ENCODE measurements at places on chromosomes 2 and 18. TPM values are rescaled to one million over a fixed set of nuclear protein-coding genes. Genes with fewer than 3 reads are reported as not detected.

PSMG2 gene
- 71.9 TPM for total RNA-seq

ALPP gene
- 0.20 TPM for total RNA-seq

TCF4 gene
- 99.4 TPM for total RNA-seq

DSG1 gene
- not detected for total RNA-seq

FMNL2 gene
- total RNA-seq: 30.3 TPM

TUBA3E gene
- total RNA-seq: 0.13 TPM

GKN1 gene
- total RNA-seq: not detected

PTPRM gene
- 6.2 TPM for total RNA-seq

GRCh38 chr2:127398239-127398590 is 10.4 kb upstream of the MAP3K2 start:
- DNase-seq: peak; percentile 47

GRCh38 chr2:71226096-71226964 is 573 bp downstream of the PAIP2B start:
- peak; percentile 43 for DNase-seq

GRCh38 chr2:46569061-46569560 is 89.7 kb downstream of the TMEM247 start:
- DNase-seq: no peak

- DNase-seq: no peak
These were observed 24.5 kb upstream of the LPIN2 start for GRCh38 chr18:3037423-3037915.

GRCh38 chr2:124662946-124663644 is 638.0 kb downstream of the CNTNAP5 start:
- DNase-seq: no peak

- no peak for DNase-seq
These were observed 152.8 kb downstream of the TMEM18 start for GRCh38 chr2:524442-524841.

DNA sequence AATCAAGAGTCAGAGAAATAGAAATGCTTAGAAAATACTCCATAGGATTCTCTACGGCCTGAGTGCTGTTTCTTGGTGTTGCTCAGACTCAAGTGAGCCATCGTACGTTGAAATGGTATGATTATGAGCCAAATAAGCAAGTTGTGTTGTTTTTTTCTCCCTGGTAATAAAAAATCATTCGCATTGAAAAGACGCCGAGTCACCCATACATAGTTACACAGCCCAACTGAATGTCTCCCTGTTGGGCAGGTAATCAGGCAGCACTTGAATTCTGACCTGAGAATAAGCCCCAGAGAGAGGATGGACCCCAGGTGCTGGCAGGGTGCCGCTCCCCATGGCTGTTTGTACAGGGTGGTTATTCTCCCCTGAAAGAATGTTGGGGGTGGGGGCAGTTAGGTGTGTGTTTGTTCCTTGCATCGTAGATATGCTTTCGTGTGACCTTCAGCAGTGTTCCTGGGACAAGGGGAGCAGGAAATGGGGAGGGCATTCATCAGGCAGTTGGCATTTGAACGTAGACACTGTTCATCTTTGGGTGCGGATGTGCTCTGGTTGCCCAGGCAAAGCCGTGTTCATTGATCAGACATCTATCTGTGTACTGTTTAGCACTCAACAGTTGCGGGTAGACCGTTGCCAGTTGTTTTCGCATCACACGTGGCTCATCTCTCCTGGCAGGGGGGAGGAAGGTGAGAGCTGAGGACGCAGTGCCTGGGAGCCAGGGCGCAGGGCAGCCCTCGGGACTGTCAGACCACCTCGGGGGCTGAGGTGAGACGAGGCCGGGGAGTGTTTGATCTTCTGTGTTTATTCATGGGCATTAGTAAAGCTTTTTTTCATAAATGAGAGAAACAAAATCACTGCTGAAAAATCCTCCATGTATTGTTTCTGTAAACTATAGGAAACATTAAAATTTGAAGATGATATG is 27.3 kb downstream of the MTCL1 start:
- DNase-seq: no peak

GRCh38 chr2:140627136-140627535 is 1503.7 kb downstream of the LRP1B start:
- DNase-seq: no peak

DNA sequence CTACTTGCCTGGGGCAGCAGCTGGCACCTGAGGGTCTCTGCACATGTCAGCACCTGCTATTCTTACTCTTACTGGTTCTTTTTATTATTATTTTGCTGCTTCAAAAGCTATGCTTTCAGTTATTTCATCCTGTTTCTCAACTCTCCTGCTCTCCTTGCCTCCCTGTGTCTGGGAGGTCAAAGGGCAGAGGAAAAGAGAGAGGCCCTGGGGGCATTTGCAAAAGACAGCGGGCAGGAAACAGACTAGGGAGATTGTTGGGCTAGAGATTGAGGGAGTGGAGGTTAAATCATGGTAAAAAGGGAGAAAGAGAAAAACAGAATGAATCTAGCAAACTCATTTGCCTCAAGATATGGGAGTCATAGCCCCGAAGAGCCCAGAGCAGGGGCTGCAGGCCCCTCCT is 21.1 kb upstream of the RPL31 start:
- no peak for DNase-seq

DNA sequence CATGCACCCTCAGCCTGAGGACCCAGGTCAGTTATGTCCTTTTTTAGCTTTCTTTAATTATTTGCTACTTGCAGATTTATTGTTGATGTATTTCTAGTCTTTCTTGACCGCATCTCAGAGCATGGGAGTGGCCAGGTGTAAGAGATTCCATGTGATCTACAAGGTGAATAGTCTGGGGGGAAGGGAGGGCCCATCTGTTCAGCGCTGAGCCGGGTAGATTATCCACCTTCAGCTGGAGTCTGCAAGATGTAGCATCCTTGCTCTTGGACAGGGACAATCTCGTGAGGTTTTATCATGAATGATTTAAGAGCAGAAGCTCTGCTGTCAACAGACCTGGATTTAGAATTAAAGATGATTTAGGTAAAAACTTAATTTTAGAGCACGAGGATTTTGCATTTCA is 12.0 kb upstream of the DGKD start:
- no peak for DNase-seq

GRCh38 chr18:5984245-5984644 is 88.9 kb upstream of the TMEM200C start:
- no peak for DNase-seq

DNA sequence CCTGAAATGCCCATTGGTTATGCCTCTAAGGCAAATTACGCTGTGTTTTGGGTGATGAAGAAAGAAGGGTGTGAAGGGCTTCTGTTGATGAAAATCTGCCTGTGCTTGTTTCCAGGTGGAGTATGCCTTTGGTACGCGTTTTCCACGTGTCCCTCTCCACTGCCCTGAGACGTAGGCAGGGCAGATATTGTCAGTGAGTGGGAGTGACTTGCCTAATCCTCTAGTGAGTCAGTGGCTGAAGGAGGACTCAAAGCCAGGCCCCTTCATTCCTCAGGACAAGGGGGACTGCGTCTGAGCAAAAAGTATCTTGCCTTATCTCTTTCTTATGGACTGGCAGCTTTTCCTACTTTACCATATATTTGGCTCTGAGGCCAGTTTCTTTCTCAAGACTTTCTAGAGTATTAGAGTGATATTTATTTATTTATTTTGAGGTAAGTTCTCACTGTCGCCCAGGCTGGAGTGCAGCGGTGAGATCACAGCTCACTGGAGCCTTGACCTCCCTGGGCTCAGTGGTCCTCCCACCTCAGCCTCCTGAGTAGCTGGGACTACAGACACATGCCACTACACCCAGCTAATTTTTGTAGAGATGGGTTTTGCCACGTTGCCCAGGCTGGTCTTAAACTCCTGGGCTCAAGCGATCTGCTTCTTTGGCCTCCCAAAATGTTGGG is 10.2 kb downstream of the RALB start:
- no peak for DNase-seq

GRCh38 chr2:162492225-162492624 is 148.3 kb downstream of the GCA start:
- no peak for DNase-seq

GRCh38 chr18:10027461-10027860 is 113.6 kb downstream of the VAPA start:
- no peak for DNase-seq

- no peak for DNase-seq
These were observed 45.4 kb downstream of the LCT start for GRCh38 chr2:135791418-135792190.

GRCh38 chr2:79083597-79084251 is 4.1 kb downstream of the REG1B start:
- no peak for DNase-seq

- DNase-seq: no peak
These were observed 131.4 kb downstream of the TRABD2A start for GRCh38 chr2:84749442-84749841.

- DNase-seq: peak; percentile 47
These were observed 573 bp downstream of the IGFBP2 start for GRCh38 chr2:216633616-216634369.

GRCh38 chr2:74292751-74293150 is 50.5 kb downstream of the SLC4A5 start:
- no peak for DNase-seq

DNA sequence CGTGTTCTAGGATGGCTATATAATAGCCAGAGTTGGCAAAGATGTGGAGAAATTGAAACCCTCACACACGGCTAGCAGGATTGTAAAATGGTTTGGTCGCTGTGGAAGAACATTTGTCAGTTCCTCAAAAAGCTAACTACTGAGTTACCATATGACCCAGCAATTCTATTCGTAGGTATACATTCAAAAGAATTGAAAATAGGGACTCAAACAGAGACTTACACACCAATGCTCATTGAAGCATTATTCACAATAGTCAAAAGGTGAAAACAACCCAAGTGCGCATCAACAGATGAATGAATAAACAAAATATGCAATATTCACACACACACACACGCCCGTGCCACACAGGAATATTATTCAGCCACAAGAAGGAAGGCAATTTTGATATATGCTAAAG is 98.7 kb downstream of the PLA2R1 start:
- no peak for DNase-seq

- no peak for DNase-seq
These were observed 170.5 kb downstream of the SH3RF3 start for GRCh38 chr2:109299536-109299935.
